Stimulated activated CD8-positive, alpha-beta memory T cell treated with anti-CD3 and anti-CD28 coated beads, Interleukin-4, amount 100 ng/mL, for 1 hour (primary cell): ENCODE measurements at places on chromosomes 13 and 19.

DNA sequence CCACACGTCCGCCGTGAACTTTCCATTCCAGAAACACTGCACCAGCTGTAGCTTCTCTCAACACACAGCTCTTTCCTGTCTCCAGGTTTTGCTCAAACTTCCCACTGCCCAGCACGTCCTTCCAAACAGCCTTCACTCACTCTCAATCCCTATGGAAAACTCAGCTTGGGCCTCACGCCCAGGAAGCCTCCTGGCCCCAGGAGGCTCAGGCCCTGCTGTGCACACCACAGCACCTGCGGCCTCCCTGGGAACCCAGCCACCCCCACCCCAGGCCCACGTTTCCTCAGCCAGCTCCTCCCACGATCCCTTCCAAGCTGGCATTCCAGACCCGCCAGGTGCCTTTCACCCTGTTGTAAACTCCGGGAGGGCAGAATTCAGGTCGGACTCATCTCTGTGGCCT lies 35.2 kb downstream of the C13orf46 start:
- no peak for DNase-seq

- DNase-seq: no peak
Observed at GRCh38 chr13:94765814-94766213, 53.5 kb upstream of the SOX21 start.

- no peak for DNase-seq
Observed at GRCh38 chr19:48705431-48705830, 9.7 kb downstream of the FUT2 start.

DNA sequence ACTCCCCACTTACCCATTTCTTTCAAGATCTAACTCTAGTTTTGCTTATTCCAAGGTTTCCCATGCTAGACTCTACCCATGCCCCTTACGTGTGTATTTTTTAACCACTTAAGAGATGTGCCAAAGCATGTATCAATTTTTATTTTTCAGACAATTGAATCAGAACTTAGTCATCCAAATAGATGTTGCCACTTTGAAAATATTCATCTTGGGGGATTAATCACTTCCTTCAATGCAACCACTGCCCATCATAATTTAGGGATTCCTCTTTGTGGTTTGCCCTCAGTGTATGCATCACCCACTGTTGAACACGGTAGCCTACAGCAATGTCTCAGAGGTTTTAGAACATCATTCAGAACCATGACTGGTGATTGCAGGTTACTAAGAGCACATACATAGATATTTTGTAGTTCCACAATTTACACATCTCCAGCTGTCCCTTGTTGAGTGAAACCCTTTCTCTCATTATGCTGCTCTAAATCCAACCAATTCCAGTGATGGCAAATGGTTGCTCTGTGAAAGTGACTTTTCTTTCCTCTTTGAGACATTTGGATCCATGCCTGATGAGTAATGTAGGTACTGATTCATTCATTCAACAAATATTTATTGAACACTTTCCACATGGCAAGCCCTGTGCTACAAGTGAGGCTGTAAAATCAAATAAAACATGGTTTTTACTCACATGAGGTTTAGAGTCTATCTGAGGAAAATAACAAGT lies 60.6 kb upstream of the SERP2 start:
- DNase-seq: no peak

GRCh38 chr19:58409010-58409790 lies 751 bp downstream of the ZNF584 start:
- no peak for DNase-seq

DNA sequence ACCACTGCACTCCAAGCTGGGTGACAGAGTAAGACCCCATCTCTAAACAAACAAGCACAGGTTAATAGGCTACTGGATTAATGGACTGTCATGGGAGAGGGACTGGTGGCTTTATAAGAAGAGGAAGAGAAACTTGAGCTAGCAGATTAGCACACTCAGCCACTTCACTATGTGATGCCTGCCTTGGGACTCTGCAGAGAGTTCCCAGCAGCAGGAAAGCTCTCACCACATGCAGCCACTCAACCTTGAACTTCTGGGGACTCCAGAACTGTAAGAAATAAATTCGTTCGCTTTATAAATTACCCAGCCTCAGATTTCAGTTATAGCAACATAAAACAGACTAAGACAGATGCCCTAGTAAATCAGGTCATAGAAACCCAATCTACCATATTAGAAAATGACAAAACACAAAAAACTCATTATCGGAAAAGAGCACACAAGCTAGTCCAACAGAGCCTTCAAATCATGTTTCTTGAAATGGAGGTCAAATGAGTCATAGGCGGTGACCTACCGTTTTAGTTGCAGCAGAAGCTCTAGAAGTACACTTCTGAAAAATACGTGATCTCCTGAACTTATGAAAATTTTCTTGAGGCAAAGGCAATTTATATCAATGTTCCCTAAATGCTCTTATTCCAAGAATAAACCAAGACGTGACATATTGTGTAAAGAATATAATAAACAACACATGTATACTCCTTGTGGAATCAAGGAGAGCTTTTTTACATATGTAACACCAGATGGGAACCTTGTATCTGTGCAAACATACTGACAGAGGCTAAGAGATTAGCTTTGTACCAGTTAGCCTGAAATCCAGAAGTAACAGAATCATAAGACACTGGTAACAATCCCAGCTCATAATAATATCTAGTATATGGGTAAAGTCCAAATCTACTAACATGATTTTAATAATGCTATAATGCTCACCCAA lies 340.9 kb upstream of the SGCG start:
- no peak for DNase-seq

DNA sequence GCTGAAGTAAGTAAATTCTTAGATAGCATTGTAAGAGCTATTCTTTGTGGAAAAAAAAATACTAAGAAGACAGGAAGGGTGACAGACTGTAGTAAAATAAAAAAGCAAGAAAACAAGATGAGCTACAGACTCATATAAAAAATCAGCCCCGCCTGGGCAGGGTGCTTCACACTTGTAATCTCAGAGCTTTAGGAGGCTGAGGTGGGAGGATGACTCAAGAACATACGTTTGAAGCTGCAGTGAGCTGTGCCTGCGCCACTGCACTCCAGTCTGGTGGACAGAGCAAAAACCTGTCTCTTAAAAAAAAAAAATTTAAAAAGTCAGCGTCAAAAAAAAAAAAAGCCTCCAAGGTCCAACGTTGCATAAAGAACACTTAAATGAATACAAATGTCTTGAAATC lies 102.1 kb downstream of the VWA8 start:
- no peak for DNase-seq

DNA sequence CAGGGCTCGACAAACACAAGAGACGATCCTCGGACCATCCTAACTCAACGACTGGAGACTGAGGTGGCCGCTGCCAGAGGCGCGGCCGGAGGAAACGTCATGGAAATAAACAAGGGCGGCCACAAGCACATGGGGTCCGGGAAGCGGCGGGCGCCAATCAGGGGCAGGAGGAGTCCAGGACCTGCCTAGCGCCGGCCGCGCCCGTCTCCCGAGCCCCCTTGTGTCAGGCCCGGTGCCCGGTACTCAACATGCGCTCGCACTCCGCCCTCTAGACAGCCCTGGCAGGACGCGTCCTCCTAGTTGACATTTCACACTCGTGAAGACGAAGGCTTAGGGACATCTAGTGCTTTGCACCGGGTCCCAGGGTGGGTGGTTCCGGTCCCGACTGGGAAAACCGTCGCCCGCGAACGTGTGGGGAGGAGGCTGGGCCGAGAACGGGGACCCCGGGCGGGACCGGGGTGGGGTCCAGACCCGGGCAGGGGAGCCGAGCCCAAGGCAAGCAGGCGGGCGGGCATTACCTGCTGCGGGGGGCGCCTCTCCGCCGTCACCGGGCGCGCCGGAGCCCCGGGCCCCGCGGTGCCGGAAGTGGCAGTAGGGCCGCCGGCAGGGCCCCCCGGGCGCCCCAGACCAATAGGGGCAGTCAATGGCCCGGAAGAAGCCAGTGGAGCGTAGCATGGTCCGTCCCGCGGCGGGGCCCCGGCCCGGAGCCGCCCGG lies 442 bp downstream of the REXO1 start:
- DNase-seq: no peak

GRCh38 chr13:43285933-43286597 lies 262.7 kb downstream of the DNAJC15 start:
- DNase-seq: no peak

GRCh38 chr19:43485951-43486350 lies 18.6 kb downstream of the PHLDB3 start:
- DNase-seq: no peak

DNA sequence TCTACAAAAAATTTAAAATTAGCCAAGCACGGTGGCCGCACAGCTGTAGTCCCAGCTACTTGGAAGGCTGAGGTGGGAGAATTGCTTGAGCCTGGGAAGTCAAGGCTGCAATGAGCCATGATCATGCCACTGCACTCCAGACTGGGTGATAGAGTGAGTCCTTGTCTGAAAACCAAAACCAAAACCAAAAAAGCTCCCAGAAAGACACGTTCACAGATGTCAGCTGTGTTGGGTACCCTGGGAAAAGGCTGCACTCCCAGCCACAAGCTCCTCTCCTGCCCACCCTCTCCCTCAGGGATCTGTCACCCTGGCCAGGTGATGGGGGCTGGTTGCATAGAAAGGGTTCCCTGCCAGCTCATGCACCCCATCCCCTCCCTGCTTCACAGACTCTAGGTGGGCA lies 53.3 kb downstream of the RNF6 start:
- DNase-seq: no peak

GRCh38 chr13:87497426-87497825 lies 173.7 kb upstream of the SLITRK5 start:
- no peak for DNase-seq

DNA sequence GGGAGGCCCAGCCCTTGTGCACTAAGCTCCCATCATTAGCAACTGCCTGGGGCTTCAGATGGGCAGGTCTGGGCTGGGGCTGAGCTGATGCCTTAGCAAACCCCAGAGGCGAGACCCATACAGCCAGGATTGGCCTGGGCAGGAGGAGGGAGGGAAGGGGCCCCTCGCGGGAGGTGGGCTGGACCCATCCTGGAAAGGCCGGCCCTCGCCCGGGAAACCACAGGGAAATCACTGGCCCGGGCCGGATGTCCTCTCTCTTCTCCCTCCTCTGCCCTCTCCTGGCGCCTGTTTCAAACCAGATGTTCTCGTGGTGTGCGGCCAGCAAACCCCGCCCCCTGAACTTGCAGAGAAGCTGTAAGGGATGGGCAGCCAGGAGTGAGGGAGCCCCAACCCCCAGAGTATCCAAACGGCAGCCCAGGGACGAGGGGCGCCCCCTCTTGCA lies 43.1 kb downstream of the TMEM255B start:
- no peak for DNase-seq

- DNase-seq: no peak
Observed at GRCh38 chr13:46728777-46729176, 68.2 kb downstream of the ESD start.

GRCh38 chr19:12766051-12766521 lies 9.3 kb downstream of the HOOK2 start:
- no peak for DNase-seq

DNA sequence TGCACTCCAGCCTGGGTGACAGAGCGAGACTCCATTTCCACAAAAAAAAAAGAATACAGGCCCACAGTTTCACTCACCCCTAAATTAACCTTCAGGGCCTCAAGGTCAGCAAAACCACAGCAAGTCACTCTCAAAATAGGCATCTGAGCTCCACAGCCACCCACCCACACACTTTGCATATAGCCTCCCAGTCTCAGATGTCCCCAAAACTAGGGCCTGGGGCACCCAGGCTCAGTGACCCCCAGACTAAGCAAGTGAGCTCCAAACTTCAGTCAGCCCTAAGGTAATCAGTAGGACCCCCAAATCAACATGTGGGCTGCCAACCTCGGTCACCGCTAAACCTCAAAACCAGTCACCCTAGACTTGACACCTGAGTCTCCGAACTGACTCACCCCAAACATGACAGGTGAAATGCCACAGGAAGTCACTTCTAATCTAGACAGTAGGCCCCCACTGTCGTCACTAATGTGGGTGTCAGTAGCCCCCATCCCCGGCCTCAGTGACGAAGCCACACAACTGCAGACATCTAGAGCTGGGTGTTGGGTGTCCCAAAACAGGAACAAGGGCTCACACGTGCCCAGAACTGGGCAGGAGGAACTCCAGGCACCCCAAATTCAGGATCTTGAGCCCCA lies 13.9 kb downstream of the RABAC1 start:
- DNase-seq: peak; percentile 77

- no peak for DNase-seq
Observed at GRCh38 chr13:50519866-50520265, 323.6 kb downstream of the DLEU7 start.

- no peak for DNase-seq
Observed at GRCh38 chr19:32131005-32131404, 214.4 kb upstream of the ZNF507 start.

DNA sequence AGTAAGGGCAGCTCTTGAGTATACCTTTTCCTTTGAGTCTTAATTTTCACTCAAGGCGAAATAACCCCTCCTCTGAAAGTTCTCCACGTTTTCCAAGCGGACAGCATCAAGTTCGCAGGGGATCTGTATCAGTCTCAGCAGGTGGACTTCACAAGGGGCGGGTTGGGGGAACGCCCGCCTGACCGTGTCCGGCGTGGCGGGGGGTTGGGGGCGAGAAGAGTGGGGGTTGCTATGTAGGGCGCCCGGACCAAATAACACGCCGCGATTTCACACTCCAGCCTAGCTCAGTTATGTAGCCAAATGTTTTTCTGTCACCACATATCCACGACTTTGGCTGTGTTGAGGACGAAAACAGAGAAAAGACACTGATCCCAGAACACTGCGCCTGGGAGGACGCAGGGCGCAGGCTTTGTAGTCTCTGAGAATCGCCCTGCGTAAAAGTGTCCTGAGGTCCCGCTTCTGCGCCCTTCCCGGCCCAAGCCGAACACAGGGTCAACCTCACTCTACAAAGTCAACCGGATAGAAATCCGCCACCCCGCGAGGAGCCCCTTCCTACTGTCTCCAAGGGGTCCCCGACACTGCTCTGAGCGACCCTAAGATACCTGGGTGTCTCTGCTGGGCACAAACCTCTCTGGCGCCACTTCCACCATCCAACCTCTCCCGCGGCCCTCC lies 524 bp downstream of the RUBCNL start:
- no peak for DNase-seq

- no peak for DNase-seq
Observed at GRCh38 chr13:81409284-81409683, 1068.4 kb upstream of the SPRY2 start.

DNA sequence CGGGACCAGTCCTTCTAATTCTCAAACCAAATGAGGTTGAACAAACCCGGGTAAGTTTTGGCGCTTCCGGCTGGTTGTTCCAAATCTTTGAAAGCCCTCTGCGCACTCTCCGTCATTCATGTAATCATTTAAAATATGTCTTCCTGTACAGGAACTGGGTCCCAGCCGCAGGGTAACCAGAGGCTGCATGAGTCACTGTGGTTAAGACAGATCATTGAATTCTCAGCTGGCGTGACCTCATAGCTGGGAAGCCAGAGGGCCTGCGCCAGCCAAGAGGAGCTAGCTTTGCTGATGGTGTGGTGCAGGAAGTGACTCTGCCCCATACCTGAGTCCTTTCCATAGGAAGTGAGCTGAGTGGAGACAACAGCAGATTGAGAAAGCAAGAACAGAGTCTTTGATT lies 135.2 kb downstream of the TSHZ3 start:
- peak; percentile 55 for DNase-seq

DNA sequence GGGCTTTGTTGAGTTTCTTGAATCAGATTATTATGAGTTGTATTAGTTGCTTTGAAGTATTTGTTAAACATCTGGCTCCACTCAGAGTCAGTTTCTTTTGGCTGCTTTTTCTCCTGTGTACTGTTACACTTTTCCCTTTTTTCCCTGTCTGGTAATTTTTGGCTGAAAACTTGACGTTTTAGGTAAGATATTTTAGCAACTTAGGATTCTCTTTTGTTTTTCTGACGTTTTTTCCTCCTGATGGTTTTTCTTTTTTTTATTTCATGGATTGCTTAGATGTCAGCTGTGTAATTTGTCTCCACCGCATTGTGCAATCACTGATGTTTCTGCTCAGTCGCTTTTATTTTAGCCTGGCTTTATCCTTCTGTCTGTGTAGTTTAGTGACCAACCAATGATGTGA lies 20.7 kb downstream of the RFC3 start:
- no peak for DNase-seq
